ENCODE measurements at places on chromosomes 5 and 9.

GRCh38 chr5:120609570-120609969 lies 145.5 kb downstream of the PRR16 start:
- DNase-seq, result no peak

GRCh38 chr5:171776770-171777759 lies 8.6 kb upstream of the SMIM23 start:
- DNase-seq, result no peak

DNA sequence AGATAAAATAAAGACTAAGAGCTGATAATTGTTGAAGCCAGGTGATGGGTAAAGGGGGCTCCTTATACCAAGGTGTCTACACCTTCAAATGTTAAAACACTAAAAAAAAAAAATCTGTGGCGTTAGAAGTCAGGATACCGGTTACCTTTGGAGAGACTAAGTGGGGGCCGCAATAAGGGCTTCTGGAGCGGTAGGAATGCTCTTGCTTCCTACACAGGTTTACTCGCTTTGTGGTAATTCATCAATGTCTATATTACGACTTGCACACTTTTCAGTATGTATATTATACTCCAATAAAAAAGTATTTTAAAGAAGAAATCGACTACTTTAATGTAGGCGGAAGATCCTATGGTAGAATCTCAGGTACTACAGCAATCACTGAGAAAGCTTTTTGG lies 12.5 kb downstream of the MRPS27 start:
- DNase-seq, result no peak

GRCh38 chr9:104775574-104775936 lies 11.6 kb downstream of the NIPSNAP3B start:
- no peak for DNase-seq

DNA sequence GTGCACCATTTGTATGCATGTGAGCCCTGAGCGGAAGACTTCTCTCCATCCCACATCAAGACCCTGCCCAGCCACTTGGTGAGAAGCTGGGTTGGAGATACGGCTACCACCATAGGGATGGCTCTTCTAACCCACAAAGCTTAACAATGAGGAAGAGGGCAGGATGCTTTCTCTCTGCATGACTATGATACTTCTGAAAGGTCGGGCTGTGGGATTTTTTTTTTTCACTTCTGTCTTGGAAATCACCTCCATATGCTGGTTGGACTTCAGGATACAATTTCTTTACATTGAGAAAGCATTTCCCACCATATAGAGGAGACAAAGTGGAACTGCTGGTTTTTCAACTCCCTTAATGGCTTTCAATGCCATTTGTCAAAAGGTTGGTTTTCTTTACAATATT lies 30.5 kb downstream of the ZNF366 start:
- no peak for DNase-seq

DNA sequence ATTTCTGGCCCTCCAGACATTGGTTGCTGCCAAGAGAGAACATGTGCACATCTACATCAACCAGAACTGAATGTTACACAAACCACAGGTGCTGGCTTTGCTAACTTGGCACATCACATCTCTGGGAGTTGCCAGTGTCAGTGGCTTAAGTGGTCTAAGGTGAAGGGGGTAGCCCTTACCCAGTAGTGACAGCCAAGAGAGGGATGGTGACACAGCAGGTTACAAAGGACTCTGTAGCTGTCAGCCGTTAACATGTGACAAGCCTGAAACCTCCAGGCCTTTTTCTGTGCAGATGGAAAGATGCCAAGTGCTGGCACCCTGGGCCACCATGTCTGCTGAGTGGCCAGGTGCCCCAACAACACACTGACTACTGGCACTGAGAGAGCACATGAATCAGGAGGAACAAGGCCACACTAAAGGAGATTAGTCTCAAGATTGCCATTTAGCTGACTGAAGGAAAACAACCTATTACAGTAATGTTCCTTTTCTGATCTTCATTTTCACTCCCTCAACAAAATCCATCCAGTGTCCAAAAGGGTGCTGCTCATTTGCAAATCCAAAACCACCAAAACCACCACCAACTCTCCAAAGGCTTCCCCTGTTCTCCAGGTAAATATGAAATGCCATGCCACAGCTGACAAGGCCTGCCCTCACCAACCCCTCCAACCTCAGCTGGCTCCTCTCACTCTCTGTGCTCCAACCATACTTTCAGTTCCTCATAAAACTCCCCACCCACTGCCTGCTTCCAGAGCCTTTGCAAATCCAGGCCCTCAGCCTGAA lies 20.2 kb downstream of the SIL1 start:
- no peak for DNase-seq

DNA sequence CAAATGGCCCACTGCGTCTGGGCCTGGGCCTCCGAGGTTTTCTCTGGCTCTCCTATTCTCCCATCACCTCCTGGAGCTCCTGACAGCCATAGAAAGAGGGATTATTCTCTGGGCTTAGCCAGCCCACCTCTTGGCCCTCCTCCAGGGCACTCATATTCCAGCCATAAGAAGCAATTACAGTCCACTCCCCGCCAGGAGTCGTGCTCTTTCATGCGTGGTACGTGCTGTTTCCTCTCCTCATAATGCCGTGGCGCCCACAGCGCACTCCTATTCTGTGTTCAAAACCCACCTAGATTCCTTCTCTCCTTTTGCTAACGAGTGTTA lies 240.8 kb upstream of the ZNF462 start:
- no peak for DNase-seq

DNA sequence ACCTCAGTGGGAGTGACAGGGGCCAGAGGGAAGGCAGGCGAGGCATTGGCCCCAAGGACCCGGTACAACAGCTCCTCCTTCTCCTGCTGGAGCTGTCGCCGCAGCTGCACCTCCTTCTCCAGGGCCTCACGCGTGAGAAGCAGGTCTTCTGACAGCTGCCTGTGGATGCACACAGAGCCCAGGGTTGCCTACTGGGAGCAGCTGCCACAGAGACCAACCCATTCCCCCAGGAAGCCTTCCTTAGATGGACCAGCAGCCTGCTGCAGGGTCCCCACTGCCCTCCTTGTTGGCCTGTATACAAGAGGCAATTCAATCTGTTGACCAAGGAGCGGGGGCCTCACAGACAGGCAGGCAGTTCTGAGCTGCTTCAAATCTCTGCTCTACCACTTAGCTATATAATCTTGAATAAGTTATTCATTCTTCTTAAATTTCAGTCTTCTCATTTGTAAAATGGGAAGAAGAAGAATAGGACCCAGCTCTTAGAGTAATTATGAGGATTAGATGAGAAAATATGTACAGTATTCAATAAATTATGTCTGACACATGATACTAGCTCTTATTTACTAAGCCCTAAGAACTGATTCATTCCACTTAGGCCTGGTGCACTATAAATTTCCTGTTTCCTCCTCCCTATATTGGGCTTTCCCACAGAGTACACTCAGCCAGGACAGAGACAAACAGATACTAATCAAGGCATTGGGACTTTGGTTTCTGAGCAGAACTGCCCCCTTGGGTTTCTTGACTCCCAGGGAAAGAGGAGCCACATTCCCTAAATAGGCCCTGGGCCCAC lies 26.1 kb upstream of the ANXA6 start:
- DNase-seq, result no peak

GRCh38 chr9:91196103-91196950 lies 165.4 kb downstream of the AUH start:
- DNase-seq, result no peak

- DNase-seq, result no peak
These were observed 148.7 kb upstream of the COL5A1 start for GRCh38 chr9:134492721-134493460.

GRCh38 chr9:130090915-130091314 lies 37.2 kb downstream of the GPR107 start:
- no peak for DNase-seq

GRCh38 chr9:100091650-100092049 lies 7.2 kb downstream of the ERP44 start:
- DNase-seq, result no peak

GRCh38 chr9:89488936-89489335 lies 9.0 kb downstream of the SEMA4D start:
- no peak for DNase-seq

- DNase-seq, result no peak
These were observed 59.6 kb downstream of the GCNT4 start for GRCh38 chr5:74992791-74993190.

DNA sequence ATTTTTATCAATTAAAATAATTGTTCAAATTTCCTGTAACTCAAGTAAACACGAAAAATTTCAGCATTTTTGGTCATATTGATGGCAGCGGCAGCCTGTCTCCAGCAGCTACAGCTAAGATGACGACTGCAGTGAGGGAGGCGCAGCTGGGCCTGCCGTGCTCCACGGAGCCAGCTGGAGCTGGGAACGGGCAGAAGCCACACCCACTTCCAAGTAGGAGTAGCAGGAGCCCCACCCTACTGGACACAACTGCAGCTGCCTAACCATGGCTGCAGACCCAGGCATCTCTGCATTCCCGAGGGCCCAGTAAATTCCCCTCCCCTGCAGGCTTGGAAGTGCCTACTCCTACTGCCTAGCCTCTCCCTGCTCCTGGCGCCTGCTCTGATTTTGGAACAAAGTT lies 2031.7 kb downstream of the EFNA5 start:
- DNase-seq, result no peak

GRCh38 chr5:58455066-58455465 lies 4.8 kb downstream of the PLK2 start:
- no peak for DNase-seq

GRCh38 chr5:91145333-91145620 lies 237.8 kb downstream of the ARRDC3 start:
- DNase-seq, result no peak

- DNase-seq, result no peak
These were observed 12.9 kb downstream of the NFIB start for GRCh38 chr9:14301006-14301405.

DNA sequence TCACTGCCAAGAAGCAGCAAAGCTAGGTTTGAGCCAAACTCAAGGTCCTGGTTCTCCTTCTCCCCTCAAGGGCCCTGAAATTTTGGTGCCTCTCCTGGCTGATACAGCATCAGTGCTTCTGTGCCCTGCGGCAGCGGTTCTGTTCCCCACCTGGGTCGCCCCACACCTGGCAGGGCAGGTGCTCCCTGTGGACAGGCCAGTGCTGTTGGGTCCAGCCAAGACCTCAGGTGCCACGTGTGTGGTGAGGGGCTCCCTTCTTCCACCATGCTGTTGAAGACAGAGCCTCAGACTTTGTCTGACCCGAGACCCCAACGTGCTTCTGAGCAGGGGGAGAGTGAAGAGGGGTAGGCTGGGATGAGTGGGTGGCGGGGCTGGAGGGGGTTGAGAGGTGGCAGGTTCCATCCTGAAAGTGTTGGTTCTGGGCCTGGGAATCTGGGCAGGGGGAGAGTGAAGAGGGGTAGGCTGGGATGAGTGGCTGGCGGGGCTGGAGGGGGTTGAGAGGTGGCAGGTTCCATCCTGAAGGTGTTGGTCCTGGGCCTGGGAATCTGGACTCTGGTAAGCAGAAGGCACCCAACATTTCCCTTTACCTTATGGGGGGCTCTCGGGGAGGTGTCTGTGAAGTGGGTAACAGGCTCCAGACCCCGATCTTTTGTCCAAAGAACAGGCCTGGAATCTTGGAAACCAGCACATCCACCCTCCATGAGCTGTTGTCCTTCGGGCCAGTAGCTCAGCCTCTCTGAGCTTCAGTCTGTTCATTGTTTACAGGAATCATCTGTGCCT lies 2.3 kb downstream of the PLEKHG4B start:
- no peak for DNase-seq
